ENCODE measurements at places on chromosomes 7 and 10.

DNA sequence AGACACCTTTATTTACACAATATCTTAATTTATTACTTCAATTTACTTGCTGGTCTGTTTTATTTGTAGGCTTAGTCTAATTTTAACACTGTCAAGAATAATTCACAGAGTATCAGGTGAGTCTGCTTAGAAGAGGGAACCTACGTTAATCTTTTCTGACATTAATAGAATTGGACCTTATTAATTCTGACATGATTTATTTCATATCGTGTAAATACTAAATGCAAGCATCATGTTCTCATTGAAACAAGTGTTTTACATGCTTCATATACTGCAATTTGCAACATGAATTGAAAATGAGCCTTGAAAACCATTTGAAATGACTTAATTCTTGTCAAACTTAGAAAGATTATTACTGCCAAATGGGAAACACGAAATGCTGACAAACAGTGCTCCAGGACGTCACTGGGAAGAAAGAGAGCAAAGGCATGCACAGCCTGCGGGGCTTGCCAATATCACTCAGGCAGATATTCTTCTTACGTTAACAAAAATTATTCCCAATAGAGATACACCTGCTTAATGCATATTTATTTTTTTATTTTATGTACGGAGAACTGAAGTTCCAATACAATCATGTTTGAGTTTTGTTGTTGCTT lies 282.0 kb upstream of the AKR1E2 start:
- DNase-seq = no peak

- DNase-seq = no peak
Observed at GRCh38 chr7:22700559-22701002, 26.4 kb upstream of the IL6 start.

- no peak for DNase-seq
Observed at GRCh38 chr10:118903251-118903650, 126.3 kb upstream of the NANOS1 start.

- DNase-seq = no peak
Observed at GRCh38 chr10:76429368-76430060, 998.1 kb downstream of the LRMDA start.

- no peak for DNase-seq
Observed at GRCh38 chr10:48791267-48791928, 106.7 kb downstream of the WDFY4 start.

- no peak for DNase-seq
Observed at GRCh38 chr7:43516581-43517342, 66.1 kb upstream of the STK17A start.
